ENCODE measurements at places on chromosomes 3 and 15.
A peak's percentile ranks its signal among the peaks of the same experiment; 100 is the strongest.

GRCh38 chr3:64743156-64743886, 55.5 kb upstream of the ADAMTS9 start:
- DNase-seq, result no peak

DNA sequence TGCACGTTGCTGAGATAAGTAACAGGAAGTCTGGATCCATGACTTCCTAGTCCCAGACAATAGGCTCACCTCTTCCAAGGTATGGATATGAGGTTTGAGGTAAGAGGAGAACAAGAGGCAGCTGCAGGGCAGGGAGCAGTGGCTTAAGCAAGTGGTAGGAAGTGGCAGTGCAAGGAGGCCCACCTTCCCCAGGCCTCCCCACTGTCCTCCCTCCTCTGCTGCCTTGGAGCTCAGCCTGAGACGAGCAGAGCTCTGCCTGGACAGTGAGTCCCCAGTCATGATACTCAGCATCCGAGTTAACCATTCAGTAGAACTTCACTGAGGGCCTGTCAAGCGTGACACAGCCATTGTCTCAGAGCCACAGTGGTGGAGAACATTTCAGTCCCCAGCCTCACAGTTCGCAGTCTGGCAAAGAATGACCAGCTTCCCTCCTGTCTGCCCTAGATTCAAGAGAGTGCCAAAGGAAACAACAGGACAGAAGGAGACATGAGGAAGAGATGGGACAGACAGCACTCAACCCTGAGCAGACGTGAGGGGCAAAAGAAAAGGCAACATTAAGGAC, 41.4 kb upstream of the BOC start:
- no peak for DNase-seq

GRCh38 chr15:52338058-52338457, 42.5 kb upstream of the MYO5C start:
- no peak for DNase-seq

GRCh38 chr3:11924518-11924917, 77.8 kb upstream of the TAMM41 start:
- DNase-seq, result no peak

DNA sequence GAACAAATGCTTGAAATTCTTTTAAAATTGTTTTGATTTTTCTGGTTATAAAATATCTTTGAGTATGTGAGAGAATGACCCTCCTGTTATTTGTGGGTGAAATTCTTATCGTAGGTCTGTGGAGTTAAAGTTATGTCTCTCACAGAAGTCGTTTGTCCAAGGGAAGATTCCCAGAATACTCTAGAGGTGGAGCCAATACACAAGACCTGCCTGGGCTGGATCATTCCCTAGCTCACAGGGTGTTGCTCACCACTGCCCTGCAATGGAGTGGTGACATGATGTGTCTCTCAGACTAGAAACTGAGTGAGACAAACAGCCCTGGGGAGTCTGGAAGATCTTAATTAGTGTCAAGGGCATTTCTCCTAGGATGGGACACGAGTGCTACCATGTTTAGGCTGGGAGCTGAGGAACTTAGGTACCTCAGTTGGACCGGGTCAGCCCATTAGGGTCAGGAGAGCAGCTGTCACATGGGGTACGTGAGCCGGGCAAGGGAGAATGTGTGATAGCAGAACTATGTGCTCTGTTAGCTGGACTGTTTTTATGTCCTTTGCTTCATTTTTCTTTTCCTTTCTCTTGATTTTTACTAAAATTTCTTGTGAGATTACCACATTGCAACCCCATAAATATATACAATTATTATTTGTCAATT, 53.6 kb upstream of the MYO5C start:
- no peak for DNase-seq

DNA sequence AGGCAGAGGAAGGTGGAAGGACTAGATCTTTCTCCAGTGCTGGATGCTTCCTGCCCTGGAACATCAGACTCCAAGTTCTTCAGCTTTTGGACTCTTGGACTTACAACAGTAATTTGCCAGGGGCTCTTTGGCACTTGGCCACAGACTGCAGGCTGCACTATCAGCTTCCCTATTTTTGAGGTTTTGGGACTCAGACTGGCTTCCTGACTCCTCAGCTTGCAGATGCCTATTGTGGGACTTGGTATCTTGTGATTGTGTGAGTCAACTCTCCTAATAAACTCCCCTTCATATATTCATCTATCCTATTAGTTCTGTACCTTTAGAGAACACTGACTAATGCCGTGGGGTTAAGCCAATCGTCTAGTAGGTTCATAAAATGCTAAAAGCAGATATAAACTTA, 8.8 kb upstream of the B3GNT5 start:
- DNase-seq, result no peak

DNA sequence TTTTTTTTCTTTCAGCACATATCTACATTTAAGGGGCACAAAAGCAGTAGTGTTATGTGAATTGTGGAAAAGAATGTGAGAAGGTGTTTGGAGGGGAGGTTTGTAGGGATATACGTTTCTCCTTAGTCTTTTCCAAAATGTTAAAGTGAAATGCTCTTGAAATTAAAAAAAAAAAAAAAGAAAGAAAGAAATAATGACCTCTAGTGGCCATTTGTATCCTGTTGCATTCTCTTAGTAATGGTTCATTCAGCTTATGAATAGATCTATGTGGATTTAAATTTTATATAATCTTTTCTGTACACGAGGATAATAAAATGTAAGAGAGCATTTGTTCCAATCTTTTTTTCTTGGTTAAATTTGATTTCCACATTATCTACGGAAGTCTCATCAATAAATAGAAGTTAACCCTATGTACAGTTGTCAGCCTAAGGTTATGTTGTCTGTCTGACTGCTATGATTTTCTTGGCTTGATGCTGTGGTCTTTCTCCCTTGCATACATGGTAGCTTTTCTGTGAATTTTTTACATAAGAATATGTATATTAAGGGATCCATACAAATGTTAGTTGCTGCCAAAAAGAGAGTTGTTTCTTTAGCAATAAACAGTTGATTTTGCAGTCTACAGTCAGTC, 1.7 kb downstream of the P2RY13 start:
- peak; percentile 6 for DNase-seq

GRCh38 chr15:80498652-80499051, 94.5 kb downstream of the ARNT2 start:
- DNase-seq, result no peak

GRCh38 chr15:61169275-61169903, 59.7 kb downstream of the RORA start:
- no peak for DNase-seq

DNA sequence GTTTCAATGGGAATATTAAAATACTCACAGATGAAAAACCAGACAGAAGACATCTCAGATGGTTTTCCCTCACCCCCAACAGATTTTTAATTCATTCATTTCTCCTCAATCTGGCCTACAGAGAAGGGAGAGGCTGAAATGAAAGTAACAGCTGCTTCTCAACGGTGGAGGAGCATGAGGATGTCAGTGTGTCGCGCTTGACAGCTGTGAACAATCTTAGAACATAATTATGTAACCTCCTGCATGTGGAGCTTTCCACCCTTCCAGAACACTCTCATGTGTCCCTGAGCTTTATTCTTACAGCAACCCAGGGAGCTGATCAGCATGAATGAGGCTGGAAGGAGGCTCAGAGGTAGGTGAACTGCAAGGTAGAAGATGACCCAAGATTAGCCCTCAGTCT, 52.7 kb downstream of the MB21D2 start:
- DNase-seq, result peak; percentile 31

DNA sequence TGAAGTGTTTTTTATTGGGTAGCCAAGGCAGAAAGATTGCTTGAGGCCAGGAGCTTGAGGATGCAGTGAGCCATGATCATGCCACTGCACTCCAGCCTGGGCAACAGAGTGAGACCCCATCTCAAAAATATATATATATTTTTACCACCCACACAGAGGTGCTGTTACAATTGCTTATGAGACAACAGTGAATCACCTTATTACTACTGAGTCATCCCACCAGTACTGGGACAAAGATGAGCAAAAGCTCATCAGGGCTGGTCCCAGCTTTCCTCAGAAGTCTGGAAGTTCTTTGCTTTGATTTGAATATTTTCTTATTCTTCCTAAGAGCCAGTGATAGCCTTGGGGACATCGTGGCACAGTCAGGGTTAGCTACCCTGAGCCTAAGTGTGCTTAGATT, 207.7 kb downstream of the SOX2 start:
- no peak for DNase-seq

- DNase-seq, result no peak
These were observed 37.0 kb downstream of the ROPN1B start for GRCh38 chr3:126005951-126006350.

DNA sequence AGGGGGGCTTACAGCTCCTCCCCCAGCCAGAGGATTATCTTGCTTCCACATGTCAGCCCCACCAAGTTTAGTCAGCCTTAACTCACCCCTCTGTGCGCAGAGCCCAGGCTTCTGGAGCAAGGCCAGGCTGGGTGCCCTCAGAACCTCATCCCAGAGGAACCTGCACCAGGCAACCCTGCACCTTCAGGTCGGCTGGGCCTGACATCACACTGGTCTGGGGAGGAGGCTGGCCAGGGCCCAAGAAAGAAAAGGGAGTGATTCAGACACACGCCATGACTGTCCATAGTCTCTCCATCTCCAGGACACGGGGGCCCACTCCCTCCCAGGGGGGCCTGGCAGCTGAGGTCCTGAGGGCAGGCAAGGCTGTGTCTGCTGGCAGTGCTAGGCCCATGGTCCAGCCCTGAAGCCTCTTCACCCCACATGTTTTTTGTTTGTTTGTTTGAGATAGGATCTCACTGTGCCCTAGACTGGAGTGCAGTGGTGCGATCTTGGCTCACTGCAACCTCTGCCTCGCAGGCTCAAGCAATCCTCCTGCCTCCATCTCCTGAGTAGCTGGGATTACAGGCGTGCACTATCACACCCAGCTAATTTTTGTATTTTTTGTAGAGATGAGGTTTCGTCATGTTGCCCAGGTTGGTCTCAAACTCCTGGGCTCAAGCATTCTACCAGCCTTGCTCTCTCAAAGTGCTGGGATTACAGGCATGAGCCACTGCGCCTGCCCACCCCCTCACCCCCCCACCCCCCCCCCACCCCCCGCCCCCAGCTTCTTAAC, 11.1 kb downstream of the TNK2 start:
- no peak for DNase-seq

DNA sequence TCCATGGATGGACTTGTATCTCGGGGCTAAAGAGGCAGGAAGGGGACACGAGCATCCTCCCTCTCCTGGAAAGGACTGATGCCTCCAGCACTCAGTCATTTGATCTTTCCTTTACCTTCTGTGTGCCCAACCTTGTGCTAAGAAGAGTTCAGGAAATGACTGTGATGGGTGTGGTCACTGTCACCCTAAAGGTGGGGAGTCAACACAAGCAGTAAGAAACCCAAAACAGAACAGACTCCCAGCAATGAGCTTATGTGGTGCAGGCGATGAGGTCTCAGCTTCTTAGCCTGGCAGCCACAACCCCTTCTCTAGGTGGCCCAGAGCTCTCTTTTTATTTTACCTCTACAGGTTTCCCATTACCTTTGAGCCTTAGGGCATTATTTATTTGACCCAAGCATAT, 3.8 kb downstream of the MPI start:
- no peak for DNase-seq

DNA sequence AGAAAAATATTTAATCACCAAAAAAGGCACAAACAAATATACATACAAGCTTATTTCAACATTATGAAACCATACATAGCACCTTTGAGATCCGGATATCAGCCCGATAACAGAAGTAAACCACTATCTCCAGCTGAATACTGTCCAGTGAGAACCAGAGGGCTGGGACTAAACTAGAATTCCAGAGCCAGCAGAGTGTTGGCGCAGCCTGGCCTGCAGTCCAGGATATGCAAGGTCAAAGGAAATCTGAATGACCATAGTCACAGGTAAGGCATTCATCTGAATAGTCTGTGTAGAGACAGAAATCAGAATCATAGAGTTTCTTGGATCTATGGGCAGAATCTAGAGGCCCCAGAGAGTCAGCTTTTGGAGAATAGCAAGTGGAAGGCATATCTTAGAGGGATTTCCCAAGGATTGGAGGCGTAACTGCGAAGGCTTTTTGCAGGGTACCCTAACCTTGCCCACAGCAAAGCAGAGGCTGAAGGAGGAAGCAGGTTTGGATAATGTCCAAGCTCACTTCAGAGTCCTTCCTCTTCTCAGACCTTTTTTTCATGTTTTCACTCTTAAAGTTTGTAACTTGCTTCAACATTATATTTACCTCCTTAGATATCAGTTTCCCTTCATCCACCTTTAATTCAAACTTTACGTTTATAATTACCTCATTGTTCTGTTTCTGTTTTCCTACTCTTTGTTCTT, 32.5 kb upstream of the TP63 start:
- no peak for DNase-seq

- no peak for DNase-seq
These were observed 231.1 kb downstream of the ADAMTS9 start for GRCh38 chr3:64456674-64457073.

- DNase-seq, result no peak
These were observed 16.0 kb downstream of the SLC51A start for GRCh38 chr3:196232154-196232881.

DNA sequence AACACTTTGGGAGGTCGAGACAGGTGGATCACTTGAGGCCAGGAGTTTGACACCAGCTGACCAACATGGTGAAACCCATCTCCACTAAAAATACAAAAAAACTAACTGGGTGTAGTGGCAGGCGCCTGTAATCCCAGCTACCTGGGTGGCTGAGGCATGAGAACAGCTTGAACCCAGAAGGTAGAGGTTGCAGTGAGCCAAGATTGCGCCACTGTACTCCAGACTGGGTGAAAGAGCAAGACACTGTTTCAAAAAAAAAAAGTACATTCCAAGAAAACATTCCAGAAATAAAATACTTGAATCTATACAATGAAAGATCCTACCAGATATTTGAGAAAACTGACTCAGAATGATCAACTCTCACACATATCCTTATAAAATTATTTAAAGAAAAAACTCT, 30.4 kb downstream of the TFDP2 start:
- DNase-seq, result no peak

GRCh38 chr3:169112153-169112892, 551.2 kb downstream of the MECOM start:
- DNase-seq, result no peak

GRCh38 chr3:24714436-24714835, 219.8 kb upstream of the THRB start:
- no peak for DNase-seq

GRCh38 chr3:129017484-129017899, 16.4 kb downstream of the EFCC1 start:
- no peak for DNase-seq

GRCh38 chr3:32751377-32751776, 66.4 kb downstream of the CNOT10 start:
- no peak for DNase-seq

GRCh38 chr3:164235289-164236028, 842.8 kb downstream of the SI start:
- DNase-seq, result no peak

GRCh38 chr15:27461181-27461580, 490.2 kb downstream of the GABRG3 start:
- no peak for DNase-seq

DNA sequence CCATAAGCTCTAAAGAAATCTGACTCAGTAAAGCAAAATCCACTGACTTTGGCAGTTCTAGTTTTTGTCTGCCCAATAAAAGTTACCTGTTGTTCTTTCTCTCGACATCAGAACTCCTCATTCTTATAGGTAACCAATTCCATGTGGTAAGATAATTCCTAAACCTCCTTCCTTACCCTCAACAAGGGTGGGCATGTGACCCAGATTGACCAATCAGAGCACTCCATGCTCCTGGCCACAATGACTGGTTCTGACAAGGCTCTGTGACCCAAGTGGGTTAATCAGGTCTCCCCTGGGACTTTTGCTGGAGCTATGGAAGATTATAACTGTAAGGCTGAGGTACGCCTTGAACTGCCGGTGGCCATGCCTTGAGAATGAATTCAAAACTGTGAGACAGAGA, 31.7 kb downstream of the LINS1 start:
- no peak for DNase-seq
